ENCODE measurements at places on chromosomes 16 and 17.

- no peak for DNase-seq
Observed at GRCh38 chr17:29155227-29155965, 24.8 kb downstream of the MYO18A start.

DNA sequence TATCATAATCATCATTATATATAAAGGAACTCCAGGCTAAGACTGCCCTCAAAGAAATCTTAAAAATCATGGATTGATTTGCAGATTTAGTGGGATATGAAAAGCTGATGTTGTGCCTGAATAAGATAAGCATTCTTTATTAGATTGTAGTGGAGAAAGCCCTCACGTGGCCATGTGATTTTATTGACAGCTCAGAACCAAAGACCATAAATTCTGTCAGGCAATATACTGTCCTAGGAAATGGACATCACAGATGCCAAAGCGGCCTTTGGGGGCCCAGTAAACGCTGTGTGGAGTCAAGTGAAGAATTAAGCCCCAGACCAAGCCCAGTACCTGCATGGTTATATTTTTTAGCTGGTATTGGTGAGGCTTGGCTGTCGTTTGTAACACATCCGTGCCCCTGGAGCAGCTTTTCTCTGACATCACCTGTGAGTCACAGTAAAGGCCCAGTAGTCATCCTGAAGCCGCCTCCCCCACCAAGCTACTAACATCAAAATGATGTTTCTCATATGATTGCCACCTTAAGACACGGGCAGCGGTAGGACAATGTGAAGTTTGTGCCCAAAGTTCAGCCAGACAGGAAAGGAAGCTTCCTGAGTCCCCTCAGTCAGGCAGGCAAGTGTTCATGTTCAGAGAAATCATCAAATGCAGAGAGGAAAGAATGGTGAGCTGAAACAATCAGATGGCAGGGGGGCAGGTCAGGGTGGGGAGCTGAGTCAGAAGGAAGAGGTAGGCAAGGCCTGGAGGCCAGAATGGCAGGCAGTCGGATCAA, 209.4 kb downstream of the IRX3 start:
- no peak for DNase-seq

- no peak for DNase-seq
Observed at GRCh38 chr17:57535249-57535966, 209.7 kb downstream of the CCDC182 start.

DNA sequence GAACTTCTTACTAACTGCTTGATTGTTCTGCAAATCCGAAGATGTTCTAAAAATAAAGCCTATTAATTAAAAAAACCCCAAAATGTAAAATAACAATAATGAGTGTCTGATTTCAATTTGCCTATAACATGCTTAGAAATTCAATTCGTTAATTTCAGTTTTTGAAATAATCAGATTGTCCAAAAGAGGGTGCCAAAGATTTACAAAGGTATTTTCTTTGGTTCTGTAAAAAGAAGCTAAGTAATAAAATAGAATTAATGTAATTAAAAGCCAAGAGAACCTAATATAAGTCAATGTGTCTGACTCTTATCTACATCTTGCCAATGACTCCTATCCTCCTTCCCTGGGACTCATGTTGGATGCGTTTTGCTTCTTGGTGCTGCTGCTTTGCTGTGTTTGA, 75.0 kb upstream of the CPHXL start:
- DNase-seq, result no peak

DNA sequence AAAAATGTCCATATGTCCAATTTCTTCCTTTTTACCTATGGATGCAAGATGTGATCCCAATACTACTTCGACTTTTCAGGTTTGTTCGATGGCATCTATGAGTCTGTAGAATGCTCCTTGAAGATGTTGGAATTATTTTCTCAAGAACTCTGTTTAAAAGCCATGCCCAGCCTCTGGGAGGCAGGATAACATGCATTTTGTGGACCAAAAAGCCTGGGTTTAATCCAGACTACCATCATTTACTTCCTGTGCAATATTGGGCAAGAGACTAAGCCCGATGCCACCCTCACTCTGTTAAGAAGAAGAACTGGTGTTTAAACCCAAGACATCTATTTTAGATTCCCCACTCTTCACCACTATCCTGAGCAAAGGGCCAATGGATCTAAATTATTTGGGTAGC, 42.8 kb upstream of the SALL1 start:
- no peak for DNase-seq

DNA sequence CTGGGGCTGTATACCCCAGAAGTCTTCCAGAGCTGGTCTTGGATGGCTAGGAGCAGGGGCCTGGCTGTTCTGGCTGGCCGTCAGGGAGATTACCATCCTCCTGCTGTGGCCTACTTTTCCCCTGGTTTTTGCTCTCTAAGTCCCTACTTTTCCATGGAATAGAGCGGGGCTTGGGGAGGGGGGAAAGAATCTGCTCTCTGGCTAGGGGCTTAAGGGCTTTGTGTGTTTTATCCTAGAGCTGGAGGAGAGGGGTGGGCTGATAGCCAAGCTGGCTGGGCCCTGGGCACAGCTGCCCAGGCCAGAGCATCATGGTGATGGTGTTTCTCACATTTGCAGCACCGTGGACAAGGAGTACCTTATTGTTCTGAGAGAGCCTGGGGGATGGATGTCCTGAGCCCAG, 3.6 kb downstream of the NRN1L start:
- DNase-seq, result no peak

DNA sequence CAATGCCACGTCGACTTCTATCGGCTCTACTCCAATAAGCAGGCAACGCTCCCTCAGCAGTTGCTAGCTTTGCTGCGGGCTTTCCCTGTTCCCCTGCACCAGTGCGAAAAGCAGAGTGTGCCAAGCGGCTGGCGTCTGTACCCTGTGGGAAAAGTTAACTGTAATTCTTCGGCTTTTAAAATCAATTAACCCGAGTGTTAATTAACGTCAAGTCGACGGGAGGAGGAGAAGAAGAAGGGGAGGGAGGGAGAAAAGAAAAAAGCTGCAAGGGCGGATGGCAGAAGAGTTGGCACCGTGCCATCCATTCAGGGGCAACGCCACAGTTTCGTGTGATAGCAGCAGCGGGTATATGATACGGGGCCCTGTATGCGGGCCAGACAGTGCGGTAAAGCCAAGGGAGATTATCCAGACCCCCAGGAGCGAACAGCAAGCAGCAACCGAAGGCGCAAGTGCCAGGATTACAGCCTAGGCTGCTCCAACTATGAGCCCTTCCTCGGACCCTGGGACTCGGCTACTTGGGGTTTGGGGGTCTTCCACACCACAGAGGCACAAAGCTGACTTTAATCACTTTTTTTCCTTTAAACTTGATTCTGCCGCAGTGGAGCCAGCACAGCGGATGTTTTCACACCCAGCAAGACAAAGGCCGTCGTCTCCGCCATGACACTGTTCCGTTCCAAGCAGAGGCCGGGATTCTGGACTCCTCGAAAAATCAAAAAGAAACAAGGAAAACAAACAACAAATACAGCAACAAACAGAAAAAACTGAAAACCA, 253.8 kb upstream of the PMFBP1 start:
- no peak for DNase-seq

DNA sequence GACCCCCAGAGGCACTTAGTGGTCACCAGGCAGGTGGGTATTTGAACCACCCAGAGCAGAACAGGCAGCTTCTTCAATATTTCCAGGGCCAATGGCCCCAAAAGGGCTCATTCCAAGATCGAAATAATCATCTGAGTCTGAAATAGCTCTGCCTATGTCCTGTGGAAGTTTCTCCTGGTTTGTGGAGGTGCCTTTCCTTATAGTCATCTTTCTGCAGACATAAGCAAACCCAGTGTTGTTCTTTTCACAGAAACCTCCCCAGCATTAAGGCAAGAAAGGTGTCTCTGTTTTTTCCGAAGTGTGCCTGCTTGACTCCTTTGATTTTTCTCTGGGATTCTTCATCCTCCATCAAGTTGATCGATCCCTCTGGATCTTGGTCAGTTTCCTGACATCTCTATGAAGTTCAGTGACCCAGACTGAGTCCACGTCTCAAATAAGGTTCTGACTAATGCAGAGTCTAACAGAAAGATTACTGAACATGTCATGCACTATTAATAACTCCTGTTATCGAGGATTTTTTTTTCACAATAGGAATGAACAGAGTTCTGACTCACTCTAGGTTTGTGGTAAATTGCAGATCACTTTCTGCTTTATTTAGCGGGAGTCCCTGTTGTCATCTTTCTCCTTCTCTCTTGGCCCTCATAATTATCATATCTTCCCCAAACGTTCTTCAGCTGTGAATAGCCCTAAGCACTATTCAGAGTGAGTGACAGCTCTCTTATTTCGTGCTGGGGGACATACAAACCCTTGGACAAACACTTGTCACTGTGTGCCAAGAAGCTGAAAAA, 1.5 kb downstream of the LRRC3C start:
- DNase-seq, result no peak

All from NCI-H1930 (cell line).